ENCODE measurements at places on chromosomes 11 and 22.
A peak's percentile ranks its signal among the peaks of the same experiment; 100 is the strongest.

- DNase-seq, result no peak
These were observed 47.0 kb downstream of the PACSIN2 start for GRCh38 chr22:42967933-42968332.

- DNase-seq, result no peak
These were observed 5.0 kb upstream of the LRFN4 start for GRCh38 chr11:66851698-66852465.

DNA sequence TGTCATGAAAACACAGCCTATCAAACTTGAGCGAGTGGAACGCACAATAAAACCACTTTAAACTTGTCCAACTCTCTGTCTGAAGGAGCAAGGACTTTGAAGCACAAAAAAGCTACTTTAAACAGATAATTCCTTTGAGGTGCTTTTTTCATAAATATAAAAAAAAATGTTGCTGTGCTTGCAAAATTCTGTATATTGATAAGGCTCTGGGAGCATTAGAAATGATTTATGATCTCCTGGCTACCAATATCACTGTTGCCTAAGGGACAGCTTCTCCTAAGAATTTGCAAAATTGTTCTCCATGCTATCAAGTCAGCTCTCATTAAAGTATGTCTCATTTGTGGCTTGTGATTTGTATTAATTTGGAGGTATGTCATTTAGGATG lies 37.6 kb upstream of the LDLRAD3 start:
- DNase-seq, result no peak

DNA sequence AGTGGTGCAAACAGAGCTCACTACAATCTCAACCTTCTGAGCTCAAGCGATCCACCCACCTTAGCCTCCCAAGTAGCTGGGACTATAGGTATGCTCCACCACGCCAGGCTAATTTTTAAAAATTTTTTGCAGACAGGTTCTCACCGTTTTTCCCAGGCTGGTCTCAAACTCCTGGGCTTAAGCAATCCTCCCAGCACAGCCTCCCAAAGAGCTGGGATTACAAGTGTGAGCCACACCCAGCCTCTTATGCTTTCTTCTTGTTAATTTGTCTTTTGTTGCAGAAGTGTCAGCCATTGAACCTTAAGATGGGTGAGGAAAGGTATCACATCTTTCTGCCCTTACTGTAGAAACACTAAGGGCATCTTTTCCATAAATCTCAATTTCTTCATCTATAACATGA lies 34.9 kb downstream of the DENND5A start:
- DNase-seq, result no peak

DNA sequence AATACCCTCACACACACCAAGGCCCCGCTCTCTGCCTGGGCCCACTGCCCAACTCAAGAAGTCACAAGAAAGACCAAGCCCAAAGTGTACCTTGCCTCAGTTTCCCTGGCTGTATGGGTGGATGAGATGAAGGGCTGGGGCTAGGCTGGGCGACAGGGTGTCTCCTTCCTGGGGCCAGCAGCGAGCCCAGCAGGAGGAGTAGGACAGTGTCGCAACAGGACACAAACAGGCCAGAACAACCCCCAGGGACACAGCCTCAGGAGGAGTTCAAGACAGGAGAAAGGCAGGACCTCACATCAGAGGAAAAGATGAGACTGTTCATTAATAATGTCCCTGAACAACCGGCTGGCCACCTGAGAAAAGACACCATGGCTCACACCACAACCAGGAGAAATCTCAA lies 13.3 kb downstream of the CSNK1E start:
- no peak for DNase-seq

DNA sequence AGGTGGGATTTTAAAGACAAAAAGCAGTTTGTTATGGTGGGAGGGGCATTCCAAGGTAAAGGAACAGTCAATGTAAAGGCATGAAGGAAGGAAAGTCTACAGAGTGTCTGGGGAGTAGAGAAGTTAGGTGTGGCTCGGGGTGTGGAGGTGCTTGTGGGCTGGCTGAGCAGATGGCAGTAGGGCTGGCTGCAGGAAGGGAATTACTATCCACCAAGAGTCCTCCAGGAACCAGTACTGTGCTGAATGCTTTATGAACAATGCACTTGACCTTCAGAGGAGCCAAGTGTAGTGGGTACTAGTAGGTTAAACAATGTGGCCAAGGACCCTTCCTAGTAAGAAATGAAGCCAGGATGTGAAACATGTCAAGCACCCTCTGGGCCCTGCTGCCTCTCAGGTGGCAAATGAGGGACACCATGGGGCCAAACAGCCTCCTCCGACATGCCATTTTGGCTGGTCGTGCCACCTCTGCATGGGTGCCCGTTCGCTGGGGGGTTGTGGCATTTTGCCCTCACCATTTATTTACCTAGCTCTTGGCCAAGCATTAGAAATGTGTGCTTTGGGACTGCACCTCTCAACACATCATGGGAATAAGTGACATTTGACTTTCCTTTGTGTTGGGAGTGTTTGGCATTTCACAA lies 123.6 kb upstream of the TENM4 start:
- DNase-seq, result no peak

GRCh38 chr11:72240461-72241290 lies 3.3 kb downstream of the PHOX2A start:
- DNase-seq, result no peak

GRCh38 chr11:1659506-1659905 lies 29.9 kb downstream of the KRTAP5-5 start:
- DNase-seq, result no peak

DNA sequence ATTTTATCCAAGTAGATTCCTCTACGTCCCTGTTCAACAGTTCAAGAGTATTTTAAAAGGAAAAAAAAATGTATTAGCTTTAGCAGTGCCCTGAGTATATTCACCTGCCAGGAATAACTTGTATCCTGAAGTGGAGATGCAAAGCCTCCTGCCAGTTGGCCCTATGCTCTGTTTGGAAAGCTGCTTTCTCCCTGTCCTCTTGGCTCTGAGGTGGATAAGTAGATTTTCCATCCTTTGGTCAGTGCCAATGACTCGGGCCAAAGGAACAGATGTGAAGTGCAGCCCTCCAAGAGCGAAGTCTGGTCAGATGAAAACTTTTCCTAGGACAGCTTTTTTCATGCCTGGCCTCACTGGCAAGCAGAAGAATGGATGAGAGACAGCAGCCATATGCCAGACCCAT lies 839.9 kb upstream of the TENM4 start:
- no peak for DNase-seq

- DNase-seq, result no peak
These were observed 342.6 kb downstream of the SOX6 start for GRCh38 chr11:16013649-16014275.

DNA sequence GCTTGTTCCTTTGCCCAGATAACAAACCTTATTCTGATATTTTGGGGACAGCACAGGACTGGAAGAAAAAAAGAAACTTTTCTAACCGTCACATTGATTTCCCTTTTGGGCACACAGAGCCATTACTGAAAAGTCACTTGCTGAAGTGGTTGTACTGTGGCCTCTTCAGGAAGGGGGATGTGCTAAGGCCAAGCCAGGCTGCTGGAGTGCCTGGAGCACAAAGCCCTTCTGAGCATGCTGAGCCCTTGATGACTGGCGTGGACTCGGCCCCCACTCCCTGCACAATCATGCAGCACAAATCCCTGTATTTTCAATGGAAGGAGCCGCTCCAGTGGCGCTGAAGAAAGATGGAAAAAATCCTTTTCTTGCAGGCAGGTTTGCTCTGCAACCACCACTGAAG lies 164.2 kb downstream of the NTM start:
- DNase-seq, result no peak

GRCh38 chr22:46750530-46750800 lies 12.0 kb upstream of the TBC1D22A start:
- DNase-seq, result no peak

- no peak for DNase-seq
These were observed 165.8 kb upstream of the NARS2 start for GRCh38 chr11:78740199-78741071.

DNA sequence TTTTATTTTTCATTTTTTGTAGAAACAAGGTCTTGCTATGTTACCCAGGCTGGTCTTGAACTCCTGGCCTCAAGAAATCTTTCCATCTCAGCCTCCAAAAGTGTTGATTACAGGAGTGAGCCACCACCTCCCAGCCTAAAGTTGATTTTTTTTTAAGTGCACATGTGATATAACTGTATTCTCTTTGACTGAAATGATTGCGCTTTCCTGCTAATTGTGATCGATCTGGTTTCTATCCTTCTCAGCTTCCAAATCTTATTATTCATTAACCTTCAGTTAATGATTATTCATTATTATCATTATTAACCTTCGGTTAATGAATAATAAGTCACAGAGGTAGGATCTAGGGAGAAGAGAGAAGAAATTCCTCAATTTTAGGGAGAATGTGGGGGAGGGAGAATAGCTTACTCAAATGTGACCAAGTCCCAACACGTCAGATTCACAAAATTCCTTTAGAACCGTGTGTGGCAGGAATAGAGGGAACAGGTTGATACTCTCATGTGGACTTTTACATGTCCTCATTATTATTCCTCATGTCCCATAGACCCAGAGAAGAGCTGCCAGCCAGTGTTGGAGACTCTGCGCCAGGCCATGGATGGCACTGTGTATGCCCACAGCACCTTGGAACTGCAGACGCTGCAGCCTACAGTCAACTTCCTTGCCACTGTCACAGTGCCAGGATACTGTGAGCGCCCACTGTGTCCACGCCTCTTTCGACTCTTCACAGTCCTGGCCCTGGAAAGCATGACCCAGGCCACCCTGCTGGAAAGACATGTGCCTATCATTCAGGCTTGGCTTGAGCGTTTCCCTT lies 47.1 kb downstream of the RRP8 start:
- no peak for DNase-seq

GRCh38 chr11:118051611-118052461 lies 25.0 kb upstream of the TMPRSS4 start:
- DNase-seq, result no peak

DNA sequence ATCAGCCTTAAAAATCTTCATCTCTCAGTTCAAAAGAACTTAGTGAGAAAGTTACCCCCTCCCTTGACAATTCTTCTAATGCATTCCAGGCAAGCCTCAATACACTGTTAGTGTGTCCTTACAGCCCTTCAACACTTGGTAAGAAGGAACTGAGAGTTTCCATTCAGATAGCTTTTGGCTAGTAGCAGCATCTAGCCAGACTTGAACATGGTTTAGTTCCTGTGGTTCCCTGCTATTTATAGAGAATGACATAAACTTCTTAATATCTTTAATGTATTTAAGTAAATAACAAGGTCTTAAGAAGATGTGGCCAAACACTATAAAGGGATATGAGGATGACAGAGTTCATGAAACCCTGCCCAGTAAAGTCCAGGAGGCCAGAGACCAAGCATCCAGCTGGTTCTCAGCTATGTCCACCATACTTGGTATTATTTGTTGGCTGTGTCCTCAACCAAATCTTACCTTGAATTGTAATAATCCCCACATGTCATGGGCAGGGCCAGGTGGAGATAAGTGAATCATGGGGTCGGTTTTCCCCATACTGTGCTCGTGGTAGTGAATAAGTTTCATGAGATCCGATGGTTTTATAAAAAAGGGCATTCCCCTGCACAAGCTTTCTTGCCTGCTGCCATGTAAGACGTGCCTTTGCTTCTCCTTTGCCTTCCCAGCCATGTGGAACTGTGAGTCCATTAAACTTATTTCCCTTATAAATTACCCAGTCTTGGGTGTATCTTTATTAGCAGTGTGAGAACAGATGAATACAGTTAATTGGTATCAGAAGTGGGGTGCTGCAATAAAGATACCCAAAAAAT lies 132.4 kb downstream of the LARGE1 start:
- DNase-seq, result no peak

GRCh38 chr22:29171721-29172120 lies 34.0 kb upstream of the EMID1 start:
- no peak for DNase-seq

GRCh38 chr11:35147235-35147634 lies 8.3 kb downstream of the CD44 start:
- no peak for DNase-seq

DNA sequence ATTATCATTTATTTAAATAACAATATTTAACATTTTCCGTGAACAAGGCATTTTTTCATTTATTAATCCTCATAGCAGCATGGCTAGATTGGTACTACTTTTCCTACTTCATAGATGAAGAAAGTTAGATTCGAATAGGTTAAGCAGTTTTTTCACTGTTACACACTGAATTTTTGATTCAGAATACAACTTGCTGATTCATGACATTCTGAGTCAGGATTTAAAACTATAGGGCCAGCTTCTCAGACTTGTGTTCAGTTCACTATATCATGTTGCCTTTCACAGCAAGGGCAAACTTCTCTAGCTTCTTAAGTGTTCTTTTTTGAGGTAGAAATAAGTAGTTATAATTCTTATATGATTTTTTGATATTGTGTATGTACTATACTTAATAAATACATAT lies 31.5 kb downstream of the CYP2R1 start:
- no peak for DNase-seq

GRCh38 chr11:11107076-11107723 lies 245.8 kb downstream of the CSNK2A3 start:
- peak; percentile 2 for DNase-seq

GRCh38 chr22:36492109-36492508 lies 10.7 kb upstream of the TXN2 start:
- no peak for DNase-seq

- no peak for DNase-seq
These were observed 6.6 kb downstream of the C2CD2L start for GRCh38 chr11:119113716-119114115.

GRCh38 chr11:70900540-70900939 lies 351.8 kb downstream of the SHANK2 start:
- no peak for DNase-seq

All from epithelial cell of prostate (primary cell).